ENCODE measurements at places on chromosomes 4 and X.
A peak's percentile ranks its signal among the peaks of the same experiment; 100 is the strongest.

- DNase-seq: no peak
Measured at GRCh38 chr4:80313627-80314026, 21.9 kb upstream of the CFAP299 start.

DNA sequence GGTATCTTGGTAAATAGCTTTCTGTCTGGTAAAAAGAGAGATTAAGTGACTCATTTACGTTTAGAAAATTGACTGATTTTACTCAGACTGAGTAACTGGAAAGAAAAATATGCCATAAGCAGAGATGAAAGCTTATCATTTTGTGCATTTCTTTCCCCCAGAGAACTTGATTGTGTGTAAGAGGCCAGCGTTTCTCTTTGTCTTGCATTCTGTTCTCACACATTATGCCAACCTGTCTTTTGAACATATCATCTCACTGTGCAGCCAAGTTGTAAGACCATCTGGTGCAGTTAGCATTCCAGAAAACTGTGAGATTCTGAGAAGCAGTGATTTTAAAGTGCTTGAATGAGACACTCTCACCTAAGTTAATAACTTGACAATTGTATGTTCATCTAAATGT is 651.3 kb downstream of the TECRL start:
- no peak for DNase-seq

DNA sequence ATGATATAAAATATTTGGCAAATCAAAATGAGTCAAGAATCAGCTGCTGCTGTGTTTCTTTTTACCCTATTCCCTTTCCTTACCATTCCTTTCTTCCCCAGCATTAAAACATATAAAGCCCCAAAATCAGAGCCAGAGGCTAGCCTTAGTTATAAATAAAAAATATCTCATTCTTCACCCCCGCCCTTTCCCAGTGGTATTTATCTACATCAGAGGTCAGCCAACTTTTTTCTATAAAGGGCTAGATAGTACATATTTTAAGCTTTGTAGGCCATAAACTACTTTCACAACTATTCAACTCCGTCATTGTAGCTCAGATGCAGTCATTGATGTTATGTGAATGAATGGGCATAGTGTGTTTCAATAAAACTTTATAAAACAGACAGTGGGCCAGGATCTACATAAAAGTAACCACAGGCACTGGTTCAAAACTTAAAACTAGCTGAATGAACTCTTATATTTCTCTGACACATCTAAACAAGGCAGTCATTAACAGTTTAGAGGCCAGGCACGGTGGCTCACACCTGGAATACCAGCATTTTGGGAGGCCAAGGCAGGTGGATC is 30.5 kb upstream of the TCEANC start:
- no peak for DNase-seq

DNA sequence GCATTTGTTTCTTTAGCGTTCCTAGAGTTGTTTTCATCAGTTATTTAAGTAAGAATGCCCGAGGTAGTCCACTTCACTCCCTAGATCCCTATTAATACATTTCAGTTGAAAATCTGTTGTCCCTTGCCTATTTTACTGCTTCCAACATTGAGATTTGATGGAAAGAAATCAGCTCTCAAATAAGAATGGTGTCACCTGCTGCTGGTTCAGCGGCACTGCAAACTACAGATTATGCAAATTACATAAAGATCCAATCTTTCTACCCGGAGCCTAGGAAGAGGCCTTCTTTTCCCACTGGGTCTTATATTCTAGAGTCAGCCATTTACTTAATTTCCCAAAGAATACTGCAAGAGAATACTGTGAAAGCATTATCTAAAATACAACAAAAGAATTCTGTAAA is 597.6 kb upstream of the MAGEB2 start:
- no peak for DNase-seq

GRCh38 chr4:95674521-95674981 is 125.8 kb upstream of the UNC5C start:
- no peak for DNase-seq

GRCh38 chrX:130676861-130677260 is 226.1 kb downstream of the ENOX2 start:
- no peak for DNase-seq

DNA sequence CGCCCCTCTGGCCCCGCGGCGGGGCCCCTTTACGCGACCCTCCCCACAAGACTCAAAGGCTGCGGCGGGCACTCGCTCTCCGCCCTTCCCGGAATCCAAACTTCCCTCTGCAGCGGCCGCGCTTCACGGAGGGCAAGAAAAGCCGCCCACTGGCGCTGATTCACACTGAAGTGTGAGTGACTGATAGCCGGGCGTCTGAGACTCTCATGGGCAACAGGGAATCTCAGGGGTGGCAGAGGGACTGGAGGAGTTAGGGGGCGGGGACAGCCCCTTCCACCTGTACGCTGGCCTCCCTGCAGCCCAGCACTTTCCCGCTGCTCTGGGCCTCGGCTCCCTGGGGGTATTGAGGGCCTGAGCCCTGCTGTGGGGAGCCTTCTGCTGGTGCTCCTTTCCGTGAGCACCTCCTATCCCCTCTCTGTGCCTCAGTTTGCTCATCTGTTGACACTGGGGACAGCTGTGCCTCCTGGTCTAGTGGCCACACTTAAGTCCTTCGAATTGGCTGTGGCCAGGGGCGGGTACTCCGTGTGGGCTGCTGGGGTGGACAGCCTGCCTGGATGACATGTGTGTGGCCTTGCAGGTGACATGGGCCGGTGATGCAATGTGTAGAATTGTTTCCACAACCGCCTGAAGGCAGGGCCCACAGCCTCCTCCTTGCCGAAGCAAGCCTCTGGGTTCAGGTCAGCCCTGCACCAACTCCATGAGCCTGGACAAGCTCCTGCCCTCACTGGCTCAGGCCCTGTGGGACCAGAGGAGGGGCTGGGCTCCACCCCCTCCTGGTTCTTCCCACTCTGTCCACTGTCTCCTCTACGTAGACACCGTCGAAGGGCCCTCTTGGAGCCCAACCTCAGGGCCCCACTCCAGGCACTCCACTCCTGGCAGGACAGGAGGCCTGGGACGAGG is 951 bp downstream of the SH3BP2 start:
- peak; percentile 78 for DNase-seq

- no peak for DNase-seq
Measured at GRCh38 chrX:130080791-130081367, 29.4 kb downstream of the ELF4 start.

GRCh38 chr4:134777606-134778005 is 576.0 kb upstream of the PABPC4L start:
- no peak for DNase-seq

DNA sequence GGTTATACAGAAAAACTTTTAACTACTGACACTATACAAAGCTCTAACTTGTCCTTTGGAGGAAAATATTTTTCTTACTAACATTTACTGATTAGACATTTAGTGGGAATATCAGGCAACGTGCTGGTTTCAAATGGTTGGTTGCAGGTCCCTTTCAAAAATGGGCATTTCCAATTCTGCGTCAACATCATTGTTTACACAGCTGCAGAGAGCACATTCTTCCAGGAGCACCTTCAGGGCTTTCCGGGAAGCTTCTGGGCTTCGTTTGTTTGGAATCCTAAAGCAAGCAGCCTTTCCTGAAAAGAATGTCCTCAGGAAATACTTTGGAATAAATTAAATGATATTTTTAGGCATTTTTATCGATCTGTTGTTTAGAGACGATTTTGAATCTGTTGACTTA is 289.7 kb downstream of the TRIML1 start:
- no peak for DNase-seq

DNA sequence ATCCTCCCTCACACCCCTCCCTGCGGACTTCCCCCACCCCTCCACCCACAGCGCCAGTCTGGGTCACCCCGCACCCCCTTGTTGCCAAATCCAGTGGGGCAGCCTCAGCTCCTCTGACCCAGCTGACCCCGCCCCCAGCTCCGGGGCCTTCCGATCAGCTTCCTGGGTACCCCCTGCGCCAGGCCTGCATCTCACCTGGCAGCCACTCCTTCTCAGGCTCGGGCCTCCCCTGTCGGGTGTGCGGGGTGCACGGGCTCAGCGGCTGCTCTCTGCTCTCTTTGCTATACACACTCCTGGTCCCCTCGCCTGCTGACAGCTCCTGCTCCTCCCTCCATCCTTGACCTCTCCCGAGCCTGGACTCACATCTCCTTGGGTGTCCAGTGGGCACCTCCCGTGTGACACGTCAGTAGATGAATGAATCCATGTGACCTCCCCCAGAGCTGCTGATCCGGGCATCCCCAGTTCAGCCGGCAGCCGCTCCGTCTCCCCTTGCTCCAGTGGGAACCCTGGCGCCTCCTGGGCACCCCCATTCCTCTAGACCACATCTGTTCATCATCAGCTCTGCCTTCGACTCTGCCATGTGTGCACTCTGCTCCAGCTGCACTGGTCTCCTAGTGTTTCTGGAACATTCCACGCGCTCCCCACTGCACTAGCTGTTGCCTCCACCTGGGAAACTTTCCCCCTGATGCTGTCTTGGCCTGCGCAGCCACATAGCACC is 9.9 kb downstream of the CFAP99 start:
- no peak for DNase-seq

GRCh38 chr4:5887361-5888221 is 5.3 kb downstream of the CRMP1 start:
- DNase-seq: no peak

- DNase-seq: peak; percentile 49
Measured at GRCh38 chrX:15686818-15687685, 22.4 kb upstream of the CLTRN start.

GRCh38 chr4:100632163-100632562 is 114.3 kb upstream of the EMCN start:
- no peak for DNase-seq

GRCh38 chr4:14848229-14848628 is 154.1 kb upstream of the CPEB2 start:
- DNase-seq: no peak

DNA sequence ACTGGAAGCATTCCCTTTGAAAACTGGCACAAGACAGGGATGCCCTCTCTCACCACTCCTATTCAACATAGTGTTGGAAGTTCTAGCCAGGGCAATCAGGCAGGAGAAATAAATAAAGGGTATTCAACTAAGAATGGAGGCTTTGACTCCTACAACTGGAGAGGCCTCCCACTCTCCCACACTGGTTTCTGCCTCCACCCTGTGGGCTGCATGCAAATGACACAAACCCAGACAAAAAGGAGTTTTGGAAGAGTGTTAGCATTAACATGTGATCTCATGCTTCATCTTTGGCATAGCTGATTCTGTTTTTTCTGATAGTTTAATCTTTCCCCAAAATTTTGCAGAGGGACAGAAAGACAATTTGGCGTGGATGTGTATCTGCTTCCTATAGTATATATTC is 80.8 kb upstream of the IQCM start:
- DNase-seq: no peak

- no peak for DNase-seq
Measured at GRCh38 chr4:184747034-184747830, 13.3 kb upstream of the CENPU start.

DNA sequence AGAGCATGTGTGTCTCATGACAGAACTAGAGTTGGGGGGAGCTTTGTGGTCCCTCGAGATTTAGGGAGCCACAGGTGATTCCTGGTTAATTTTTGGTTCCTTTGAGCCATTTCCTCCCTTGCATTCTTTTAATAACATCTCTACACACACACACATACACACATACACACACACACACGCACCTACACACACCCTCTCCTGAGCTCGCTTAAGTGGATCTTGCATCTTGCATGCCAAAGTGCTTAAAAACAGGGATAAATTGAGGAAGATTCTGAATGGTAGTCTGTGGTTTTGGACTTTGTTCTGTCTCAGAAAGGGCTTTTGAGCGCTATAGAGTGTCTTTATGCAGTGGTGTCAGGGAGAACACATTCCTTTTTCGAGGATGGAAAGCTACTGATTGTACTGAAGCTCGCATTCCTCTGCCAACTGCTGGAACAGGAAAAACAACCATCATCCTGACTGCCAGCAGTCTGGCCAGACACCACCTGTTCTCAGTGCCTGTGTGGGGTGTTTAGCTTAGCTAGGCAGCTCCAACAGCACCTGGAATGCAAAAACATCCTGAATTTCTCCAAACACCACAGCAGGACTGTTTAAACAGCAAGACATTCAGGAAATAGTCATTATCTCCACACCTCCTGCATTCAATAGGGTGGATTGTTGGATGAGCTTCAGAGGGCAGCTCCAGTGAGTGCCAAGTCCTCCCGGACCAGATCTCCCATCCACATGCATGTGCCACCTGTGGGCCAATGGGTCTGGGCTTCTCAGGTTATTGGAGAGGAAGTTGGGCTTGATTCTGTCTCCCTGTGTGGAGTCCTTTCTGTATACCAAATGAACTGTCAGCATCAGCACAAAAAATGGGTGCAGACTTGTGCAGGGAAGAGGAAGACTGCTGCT is 21.9 kb upstream of the IGFBP7 start:
- DNase-seq: no peak

GRCh38 chr4:76657443-76657842 is 222.4 kb downstream of the SHROOM3 start:
- DNase-seq: no peak

GRCh38 chr4:68319040-68319439 is 30.9 kb downstream of the YTHDC1 start:
- DNase-seq: no peak

DNA sequence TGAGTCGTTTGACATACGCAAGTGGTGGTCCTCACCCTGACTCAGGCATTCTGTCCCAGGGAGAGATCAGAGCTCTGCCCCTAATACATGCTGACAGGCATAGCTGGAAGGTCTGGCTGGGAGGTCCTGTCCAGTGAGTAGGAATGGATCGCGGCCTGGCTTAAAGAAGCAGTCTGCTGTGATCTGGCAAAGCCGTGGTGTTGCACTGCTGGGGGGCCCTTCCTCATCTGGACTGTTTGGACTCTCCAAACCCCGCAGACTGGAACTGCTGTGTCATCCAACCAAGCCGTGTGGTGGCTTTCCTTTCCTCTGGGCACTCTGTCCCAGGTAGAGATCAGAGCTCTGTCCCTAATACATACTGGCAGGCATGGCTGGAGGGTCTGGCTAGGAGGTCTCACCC is 64.3 kb upstream of the MAGEB16 start:
- DNase-seq: no peak

DNA sequence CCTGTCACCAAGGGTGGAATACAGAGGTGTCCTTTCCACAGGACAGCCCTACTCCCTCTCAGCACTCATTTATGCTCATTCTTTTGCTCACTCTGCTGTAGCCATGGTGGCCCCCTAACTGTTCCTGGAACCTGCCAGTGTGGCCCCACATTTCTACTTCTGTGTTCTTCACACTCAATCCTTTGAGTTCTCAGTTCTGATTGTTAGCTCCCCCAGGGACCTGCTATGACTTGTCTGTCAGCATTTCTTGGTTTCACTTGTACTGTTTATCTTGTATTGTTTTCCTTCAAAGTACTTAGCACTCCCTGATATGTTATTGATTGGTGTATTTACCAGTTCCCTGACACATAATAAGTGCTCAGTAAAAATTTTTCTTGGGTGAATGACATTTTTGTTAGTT is 14.9 kb downstream of the VBP1 start:
- DNase-seq: no peak

DNA sequence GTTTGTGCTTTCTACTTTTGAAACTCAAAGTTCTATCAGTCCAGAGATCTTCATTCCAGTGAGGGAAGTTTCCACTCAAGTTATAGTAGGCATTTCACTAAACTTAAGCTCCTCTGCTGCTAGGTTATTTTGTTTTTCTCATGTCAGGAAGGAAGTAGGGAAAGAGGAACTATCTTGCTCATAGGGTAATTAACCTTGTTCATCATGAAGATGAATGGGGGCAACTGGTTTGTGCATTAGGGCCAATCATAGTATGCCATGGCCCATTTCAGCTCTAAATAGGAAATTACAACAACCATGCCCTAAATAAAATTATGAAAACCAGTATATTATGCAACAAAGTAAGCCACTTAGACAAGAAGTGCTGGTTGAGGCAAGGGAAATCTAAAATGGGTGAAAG is 804.7 kb upstream of the NDST4 start:
- DNase-seq: no peak

All from activated CD8-positive, alpha-beta memory T cell treated with anti-CD3 and anti-CD28 coated beads, Interleukin-2, amount 50 U/mL, for 48 hours (primary cell).